ENCODE measurements at places on chromosomes 12 and 14.

GRCh38 chr12:114668886-114669288 lies 15.1 kb downstream of the TBX3 start:
- DNase-seq = no peak

- DNase-seq = no peak
Observed at GRCh38 chr12:27148373-27148772, 66.0 kb upstream of the C12orf71 start.

GRCh38 chr12:55008944-55009585 lies 10.7 kb upstream of the NEUROD4 start:
- DNase-seq = no peak

- no peak for DNase-seq
Observed at GRCh38 chr12:40207551-40207950, 17.2 kb upstream of the LRRK2 start.

DNA sequence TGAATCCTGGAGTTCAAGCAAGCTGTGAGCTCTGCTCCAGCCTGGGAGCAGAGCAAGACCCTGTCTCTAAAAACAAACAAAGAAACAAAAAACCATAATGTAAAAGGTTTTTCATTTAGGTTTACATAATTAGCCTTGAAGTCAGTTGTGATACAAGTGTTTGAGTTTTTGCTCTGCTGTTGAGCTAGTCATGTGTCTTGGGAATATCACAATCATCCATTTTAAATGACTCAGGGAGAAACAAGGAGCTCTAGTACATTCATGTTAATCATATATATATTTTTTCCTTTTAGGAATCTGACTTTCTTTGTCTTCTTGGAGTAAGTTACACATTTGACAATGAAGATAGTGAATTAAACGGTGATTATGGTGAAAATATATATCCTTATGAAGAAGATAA lies 12.9 kb downstream of the MIA2 start:
- no peak for DNase-seq

DNA sequence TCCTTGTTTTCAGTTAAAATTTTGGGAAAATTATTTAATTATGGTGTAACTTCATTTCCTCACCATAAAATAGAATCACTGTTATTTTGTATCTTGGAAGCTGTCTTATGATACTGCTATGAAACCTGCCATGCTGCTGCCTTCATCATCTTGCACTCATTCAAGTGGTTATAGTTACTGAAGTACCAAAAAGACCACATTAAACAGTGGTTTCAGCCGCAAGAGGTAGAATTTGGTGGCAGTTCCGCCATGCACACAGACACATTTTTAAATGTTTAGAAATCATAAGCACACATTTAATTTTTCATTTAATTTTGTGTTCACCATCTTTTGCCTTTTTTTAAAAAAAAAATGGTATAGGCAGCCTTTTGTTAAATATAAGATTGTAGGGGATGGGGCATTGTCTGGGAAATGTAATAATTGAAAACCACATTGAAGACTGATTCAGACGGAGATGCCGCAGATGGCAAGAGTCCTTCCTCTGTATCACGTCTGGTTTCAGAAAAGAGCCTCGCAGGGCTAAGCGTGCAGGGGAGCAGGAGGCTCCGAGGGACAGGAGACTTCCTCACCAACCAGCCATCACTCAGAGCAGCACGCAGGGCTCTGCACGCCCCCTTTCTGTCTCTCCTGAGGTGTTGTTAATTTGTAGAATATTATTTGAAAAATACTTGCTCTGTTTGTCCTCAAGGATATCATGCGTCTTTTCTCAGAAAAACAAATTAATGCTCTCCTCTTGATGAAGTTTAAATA lies 115.2 kb upstream of the PELI2 start:
- no peak for DNase-seq

DNA sequence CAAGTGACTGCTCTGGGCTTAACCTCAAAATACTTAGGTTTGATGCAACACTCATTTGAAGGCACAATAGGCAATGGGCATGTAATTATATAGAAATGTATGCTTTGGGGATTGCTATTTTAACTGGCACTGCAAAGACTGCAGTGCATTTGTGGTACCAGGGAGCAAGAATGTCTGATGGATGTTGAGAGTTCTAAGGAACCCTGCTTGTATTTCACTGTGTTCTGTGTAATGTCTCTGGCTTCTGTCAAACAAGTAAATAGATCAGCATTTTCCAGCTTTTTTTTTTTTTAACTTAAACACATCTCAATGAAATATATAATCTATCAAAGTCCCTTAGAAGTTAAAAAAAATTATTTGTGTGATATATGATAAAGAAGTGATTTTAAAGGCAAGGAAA lies 94.8 kb upstream of the ATP2B1 start:
- DNase-seq = no peak

GRCh38 chr14:104784218-104784568 lies 11.4 kb downstream of the AKT1 start:
- DNase-seq = no peak

DNA sequence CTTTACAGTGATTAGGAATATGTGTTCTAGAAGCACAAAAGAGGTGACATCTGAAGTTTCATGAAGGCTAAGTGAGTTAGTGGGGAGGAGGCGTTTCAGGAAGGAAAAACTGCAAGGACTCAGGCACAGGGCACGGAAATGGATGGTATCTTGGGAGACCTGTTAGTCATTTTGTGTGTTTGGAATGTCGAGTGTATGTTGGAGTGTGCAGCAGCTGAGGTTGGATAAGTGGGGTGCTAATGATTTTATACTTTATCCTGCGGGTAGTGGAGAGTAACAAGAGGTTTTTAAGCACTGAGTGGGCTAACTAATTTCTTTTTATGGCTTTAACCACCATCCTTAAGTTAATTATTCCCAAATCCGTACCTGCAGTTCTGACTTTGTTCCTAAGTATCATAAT lies 571.5 kb upstream of the FBXO33 start:
- DNase-seq = no peak

DNA sequence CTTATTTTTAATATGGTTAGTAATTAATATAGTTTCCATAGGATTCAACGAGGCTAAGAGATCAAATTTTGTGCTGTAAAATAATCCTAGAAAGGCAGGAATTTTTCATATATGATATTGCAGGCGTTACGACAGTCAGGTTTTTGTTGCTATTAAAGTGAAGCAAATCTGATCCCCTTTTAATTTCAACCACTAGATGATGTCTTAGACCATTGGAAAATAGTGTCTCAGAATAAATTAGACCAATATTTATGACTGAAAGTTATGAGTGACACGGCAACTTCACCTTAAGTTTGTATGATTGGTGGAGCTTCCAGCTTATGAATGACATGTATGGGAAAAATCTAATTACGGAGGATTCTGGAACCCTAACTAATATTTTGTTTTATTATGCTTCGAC lies 2.5 kb downstream of the TPH2 start:
- no peak for DNase-seq

DNA sequence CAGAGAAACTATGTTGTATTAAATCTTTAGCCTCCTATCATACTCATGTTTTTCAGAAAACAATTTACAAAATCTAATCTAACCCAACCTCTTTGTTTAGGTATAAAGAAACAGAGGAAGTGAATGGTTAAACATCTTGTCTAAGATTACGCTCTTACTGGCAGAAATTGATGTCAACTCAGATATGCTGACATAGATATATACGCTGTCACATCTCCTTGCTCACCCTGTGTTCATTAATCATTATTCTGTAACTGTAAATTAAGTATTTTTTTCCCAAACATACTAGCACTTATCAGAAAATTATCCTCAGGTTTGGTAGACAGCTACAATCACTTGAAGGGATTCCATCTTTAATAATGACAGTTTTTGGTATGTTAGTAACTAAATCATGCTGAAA lies 1127.6 kb upstream of the SEL1L start:
- DNase-seq = no peak

DNA sequence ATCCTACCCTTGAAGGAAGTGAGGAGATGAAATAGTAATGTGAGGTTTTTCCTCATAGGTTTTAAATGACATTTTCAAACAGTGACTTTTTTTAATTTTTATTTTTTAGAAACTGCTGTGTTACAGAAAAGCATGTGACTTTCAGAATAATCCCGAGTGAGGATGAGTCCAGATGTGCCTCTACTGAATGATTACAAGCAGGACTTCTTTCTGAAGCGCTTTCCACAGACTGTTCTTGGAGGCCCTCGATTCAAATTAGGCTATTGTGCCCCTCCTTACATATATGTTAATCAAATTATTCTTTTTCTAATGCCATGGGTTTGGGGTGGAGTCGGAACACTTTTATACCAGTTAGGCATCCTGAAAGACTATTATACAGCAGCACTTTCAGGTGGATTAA lies 15.8 kb downstream of the PCNX4 start:
- DNase-seq = no peak

DNA sequence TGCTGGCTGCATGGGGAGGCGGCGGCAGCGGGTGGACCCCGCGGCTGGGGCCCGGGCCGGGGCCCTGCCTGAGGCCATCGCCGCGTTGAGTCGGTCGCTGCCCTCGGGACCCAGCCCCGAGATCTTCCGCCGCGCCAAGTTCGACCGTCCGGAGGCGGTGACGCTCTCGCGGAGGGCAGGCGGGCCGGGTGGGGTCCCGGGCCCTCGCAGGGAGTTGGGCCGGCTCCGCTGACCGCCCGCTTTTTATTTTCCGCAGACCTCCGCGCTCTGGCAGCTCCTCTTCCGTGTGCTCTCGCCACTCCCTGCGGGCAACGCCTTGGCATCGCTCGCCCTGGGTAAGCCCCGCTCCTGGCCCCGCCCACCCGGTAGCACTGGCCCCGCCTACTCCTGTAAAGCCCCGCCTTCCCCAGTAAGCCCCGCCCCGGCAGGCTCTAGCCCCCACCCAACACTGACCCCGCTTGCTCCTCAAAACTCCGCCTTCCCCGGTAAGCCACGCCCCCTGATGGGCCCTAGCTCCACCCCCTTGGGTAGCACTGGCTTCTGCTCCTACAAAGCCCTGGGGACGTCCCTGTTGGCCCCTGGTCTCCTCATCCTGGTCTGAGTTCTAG lies 424 bp downstream of the TEDC1 start:
- DNase-seq = peak; percentile 83

DNA sequence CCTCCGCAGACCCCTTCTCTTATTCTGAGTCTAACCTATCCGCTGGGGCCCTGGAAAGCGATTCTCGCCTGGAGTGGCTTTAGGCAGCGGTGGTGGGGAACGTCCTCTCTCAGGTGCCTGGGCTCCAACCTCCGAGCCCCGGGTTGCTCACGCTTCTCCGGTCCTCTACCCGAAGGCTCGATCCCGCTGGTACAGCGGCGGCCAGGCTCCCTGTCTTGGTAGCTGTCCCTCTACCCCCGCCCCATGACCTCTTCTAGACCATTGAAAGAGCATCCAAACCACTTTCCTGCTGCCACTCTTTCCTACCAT lies 505 bp upstream of the HEBP1 start:
- DNase-seq = no peak

GRCh38 chr14:65290830-65291229 lies 121.7 kb upstream of the FUT8 start:
- DNase-seq = no peak

DNA sequence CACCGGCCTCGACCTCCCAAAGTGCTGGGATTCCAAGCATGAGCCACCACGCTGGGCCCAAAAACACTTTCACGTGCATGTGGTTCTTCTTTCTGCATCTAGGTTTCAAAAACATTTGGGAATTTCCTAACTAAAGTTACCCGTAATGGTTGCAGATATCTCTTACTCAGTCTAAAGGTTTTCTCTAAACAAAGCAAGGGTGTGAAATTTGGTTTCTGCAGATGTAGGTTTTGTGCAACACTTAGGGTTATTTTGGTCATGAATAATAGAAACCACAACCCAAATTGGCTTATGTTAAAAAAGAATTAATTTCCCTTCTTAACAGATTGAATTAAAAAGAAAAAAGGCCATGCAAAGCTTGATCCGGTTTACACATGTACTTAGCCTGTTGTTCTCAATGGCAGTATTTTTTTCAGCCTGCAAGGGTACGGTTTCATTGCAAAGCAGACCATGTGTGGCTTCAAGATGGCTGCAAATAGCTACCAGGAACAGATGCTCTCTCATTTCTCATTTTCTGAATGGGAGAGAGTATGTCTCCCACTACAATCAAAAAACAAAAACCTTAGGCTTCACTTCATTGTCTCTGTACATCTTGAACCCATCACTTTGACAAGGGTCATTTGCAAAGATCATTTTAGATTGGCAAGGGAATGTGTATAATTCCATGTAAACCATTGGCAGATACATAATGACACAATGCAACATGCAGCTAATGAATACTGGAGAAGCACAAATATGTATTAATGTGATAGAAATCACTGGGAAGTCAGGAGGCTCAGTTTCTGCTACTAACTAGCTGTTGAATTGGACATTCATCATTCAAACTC lies 491.2 kb upstream of the FLRT2 start:
- no peak for DNase-seq

DNA sequence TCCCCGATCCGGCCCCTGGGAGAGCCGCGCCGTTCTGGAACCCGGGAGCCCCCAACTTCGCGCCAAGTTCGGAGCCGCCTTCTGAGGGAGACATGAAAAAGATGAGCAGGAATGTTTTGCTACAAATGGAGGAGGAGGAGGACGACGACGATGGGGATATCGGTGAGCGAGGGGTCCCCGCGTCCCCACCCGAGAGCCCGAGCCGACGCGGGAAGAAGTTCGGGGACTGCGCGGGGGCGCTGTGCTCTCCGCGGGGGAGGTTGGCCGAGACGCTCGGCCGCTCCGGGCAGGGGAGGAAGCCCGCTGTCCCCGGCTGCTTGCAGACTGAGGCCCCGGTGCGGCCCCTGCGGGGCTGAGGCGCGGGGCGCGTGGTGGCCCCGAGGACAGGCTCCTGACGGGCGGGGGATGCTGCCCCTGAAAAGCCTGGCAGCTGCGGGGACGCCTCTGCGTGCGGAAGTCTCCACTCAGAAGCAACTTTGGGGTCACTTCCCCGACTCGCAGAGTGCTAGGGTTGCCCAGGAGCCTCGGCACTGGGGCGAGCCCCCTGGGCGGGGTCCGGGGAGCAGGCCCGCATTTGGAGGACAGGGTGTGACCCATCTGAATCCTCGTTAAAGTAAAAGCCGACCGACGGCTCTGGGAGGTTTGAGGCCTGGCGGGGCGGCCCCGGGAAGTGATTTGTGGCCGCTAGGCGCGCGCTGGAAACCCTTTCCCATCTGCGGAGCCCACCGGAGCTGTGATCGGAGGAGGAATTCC lies 511 bp downstream of the ANO6 start:
- DNase-seq = peak; percentile 45

- no peak for DNase-seq
Observed at GRCh38 chr14:51534610-51535011, 117.1 kb upstream of the FRMD6 start.

DNA sequence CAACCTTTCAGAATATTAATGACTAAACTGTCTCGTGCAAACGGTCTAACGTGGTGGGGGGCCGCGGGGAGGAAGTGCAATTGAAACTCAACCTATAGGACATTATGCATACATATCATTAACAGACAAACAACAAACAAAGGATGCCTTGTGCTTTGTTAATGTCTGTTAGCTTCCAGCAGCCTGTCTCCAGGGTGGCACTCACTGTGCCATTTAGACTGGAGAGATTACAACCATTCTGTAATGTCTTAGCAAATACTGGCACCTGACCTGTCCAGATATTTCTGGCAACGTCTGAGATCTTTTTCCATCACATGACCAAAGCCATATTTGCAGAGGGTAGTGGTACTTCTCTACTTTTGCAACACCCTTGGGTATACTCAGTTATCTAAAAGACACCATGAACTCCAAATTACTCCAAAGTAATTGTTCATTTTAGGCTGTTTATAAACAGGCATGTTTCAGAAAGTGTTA lies 11.6 kb downstream of the BHLHE41 start:
- no peak for DNase-seq

- DNase-seq = no peak
Observed at GRCh38 chr12:94089891-94090290, 58.5 kb upstream of the PLXNC1 start.

All from NK-92 treated with Interleukin-12 subunit alpha and Interleukin-12 subunit beta, amount 100 ng/mL, for 24 hours (cell line).